ENCODE measurements at places on chromosomes 12 and 14. TPM values are rescaled to one million over a fixed set of nuclear protein-coding genes. Genes with fewer than 3 reads are reported as not detected.
A peak's percentile ranks its signal among the peaks of the same experiment; 100 is the strongest.

GRCh38 chr12:125395583-125396215 is 330.5 kb downstream of the AACS start:
- DNase-seq = no peak

GRCh38 chr14:96797582-96798349 is 584 bp downstream of the VRK1 start:
- DNase-seq = no peak

GRCh38 chr12:2533036-2533435 is 261.7 kb upstream of the FKBP4 start:
- no peak for DNase-seq

DNA sequence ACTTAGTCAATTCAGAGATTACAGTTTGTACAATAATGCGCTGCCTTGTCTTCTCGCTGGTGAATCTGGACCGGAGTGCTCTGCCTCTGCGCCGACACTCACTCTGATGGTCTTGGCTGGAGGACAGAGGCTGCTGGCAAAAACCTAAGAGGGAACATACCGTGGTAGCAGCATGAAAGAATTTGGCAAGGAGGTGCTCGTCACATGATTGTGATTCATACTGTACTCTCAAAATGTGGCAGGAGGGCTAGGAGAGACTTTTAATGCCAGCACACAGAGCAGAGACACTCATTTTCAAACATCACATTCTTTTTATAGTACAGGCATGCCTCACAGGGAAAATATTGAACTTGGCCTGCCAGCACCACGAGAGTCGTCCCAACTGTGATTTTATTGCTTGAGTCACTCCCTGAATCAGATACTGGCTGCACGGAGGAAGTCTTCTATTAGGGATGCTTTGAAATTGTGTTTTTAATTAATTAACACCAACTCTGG is 67.8 kb downstream of the HMGA2 start:
- peak; percentile 88 for DNase-seq

Gene BCL7A
- total RNA-seq = 10.3 TPM

Gene ST8SIA1
- total RNA-seq = 18.8 TPM

Gene VIPAS39
- total RNA-seq = 45.4 TPM

Gene HSPB8
- total RNA-seq = 67.0 TPM

Gene NDRG2
- 230 TPM for total RNA-seq

GRCh38 chr12:108587826-108588225 is 10.1 kb downstream of the TMEM119 start:
- DNase-seq = no peak

Gene PRMT5
- total RNA-seq = 65.0 TPM

- DNase-seq = no peak
Measured at GRCh38 chr14:22814941-22815713, at the start of gene SLC7A7. Gene SLC7A7, minus strand, starts transcription at chr14:22815435. Its CDS starts 2,037 bp downstream, at chr14:22813398.

GRCh38 chr14:71301611-71302010 is 394.4 kb downstream of the PCNX1 start:
- no peak for DNase-seq

GRCh38 chr14:80364274-80364673 is 153.0 kb upstream of the DIO2 start:
- no peak for DNase-seq

Gene PRH2
- not detected for total RNA-seq

Gene ZFHX2
- total RNA-seq = 2.5 TPM

DNA sequence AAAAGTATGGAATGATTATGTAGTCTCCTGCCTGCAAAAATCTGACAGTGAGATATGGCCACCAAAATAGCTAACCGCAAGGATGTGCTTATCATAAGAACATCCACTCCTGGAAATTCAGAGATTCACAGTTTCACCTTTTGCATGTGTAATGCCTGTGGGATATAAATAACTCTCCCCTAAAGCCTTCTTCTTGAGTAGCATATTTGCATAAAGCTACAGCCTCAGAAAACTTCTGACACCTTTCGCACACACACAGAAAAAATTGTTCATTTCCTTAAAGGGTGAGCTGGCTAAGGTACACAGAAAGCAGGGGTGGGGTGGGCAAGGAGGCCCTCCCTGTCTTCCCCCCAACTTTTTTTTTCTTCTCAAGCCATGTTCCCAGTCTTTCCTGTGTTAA is 3.1 kb upstream of the IGF1 start:
- DNase-seq = no peak
